CD4-positive, alpha-beta T cell (primary cell): ENCODE measurements at places on chromosomes 11 and 22.

DNA sequence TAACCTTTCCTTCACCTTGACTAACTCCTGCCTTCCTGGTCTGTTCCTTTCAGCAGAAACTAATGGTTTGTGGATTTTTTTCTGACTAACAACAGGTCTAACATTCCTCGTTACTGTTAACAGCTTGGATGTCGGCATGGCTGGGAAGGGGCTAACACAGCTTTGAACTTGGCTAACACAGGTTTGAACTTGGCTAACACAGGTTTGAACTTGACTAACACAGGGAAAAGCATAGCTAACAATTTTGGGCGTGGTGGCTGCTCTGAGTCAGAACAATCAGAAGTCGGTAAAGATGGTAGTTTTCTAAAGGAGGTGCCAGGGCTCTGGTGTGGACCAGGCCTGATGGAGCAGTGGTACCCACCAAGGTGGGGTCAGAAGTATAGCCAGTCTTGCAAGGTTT lies 16.1 kb downstream of the MIAT start:
- no peak for DNase-seq

- DNase-seq = peak; percentile 96
Observed at GRCh38 chr11:64304316-64305072, 830 bp upstream of the ESRRA start.

GRCh38 chr11:119691701-119692539 lies 37.1 kb downstream of the NECTIN1 start:
- DNase-seq = no peak

DNA sequence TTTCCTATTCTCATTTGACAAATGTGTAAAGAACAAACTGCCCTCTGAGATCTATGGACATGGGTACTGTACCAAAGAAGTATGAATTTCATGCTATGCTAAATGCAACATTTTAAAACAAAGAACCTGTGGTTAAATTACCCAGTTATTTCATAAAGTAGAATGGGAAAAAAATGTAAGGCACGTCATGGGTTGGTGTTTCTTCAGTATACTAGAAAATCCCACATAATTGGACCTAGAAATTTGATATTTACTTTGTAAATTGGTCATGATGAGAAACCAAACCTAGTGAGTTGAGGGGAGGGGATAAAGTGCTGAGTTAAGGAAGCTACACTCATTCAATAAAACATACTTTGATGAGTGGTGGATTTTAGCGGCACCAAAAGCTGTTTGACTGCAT lies 104.1 kb downstream of the ALX4 start:
- no peak for DNase-seq

DNA sequence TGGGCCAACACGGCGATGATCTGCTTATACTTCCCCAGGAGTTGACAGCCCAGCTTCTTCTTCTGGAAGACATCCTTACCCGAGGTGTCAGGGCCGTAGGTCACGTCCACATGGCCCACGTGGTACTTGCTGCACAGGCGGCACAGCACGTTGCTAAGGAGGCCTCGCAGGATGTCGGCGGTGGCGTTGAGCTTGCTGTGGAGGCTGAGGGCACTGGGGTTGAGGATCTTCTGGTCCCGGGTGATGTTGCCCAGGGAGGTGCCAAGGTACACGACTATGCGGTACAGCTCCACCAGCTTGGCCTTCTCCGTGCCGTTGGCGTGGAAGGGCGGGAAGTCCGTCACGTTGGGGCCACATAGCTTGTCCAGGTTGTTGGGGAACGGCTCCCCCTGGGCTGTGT lies 2.9 kb downstream of the LIF start:
- DNase-seq = no peak

DNA sequence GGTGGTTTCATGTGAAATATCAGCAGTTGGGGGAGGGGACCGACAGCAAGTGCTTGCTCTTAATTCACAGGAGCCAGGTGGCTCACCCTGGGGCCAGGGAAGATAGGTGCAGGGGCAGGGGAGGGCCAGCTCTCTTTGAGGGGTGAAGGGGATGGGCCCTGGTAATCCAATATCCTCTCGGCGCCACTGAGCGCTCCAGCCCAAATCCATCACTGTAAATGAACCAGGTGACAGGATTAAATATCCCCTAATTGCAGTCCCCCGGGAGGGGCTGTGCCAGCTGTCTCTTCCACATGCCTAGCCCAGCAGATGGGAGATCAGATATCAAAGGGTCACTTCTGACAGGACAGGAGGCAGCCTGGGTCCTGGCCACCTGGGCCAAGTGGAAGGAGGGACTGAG lies 531.8 kb upstream of the CADM1 start:
- DNase-seq = no peak

DNA sequence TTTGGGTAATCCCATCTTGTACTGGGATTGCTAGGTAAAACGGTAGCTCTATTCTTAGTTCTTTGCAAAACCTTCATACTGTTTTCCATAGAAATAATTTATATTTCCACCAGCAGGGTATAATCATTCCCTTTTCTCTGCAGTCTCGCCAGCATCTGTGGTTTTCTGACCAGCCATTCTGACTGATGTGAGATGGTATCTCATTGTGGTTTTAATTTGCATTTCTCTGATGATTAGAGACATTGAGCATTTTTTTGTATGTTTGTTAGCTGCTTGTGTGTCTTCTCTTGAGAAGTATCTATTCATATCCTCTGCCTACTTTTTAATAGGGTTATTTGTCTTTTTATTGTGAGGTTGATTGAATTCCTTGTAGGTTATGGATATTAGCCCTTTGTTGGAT lies 220.9 kb downstream of the PGR start:
- DNase-seq = no peak

- DNase-seq = no peak
Observed at GRCh38 chr11:37916331-37916730, 1318.3 kb upstream of the RAG2 start.

DNA sequence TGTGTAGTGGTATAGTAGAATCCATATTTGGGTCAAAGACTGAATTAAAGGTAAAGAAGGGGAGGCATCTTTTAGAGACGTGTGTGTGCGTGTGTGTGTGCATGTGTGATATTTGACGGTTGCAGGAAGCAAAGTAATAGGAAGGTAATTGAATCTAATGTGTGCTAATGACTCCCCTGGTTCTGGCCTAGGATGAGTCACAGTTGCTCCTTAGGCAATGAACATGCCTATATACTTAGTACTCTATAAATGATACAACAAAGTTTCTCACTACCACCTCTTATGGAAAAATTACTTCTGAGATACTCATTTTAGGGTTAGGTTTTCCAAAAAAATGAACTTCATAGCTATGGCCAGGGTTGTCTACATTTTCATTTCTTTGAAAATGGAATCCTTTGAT lies 409.6 kb downstream of the GUCY1A2 start:
- no peak for DNase-seq

DNA sequence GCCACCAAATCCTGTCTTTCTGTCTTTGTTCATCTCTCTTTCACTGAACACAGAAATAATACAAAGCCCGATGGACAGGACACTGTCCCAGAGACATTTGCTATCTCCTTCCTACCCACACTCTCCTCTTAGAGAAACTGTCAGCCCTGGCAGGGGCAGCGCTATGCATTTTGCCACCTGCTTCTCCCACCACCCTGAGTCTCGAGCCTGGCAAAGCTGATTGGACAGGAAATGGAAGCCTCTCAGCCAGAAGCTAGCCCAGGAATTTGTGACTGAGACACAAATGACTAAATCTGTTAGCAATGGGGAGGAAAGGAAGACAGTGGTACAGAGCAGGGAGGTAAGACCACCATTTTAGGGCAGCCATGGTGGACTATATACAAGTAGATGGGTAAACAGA lies 14.9 kb upstream of the GALNT18 start:
- DNase-seq = no peak

- no peak for DNase-seq
Observed at GRCh38 chr11:15896530-15896929, 459.8 kb downstream of the SOX6 start.

- DNase-seq = peak; percentile 55
Observed at GRCh38 chr11:120335908-120336640, at the start of gene ARHGEF12. TSS of gene ARHGEF12 (plus strand) at chr11:120336413. CDS start at chr11:120337244, 831 bp downstream.

- no peak for DNase-seq
Observed at GRCh38 chr11:31822927-31823643, 12.0 kb upstream of the PAX6 start.

DNA sequence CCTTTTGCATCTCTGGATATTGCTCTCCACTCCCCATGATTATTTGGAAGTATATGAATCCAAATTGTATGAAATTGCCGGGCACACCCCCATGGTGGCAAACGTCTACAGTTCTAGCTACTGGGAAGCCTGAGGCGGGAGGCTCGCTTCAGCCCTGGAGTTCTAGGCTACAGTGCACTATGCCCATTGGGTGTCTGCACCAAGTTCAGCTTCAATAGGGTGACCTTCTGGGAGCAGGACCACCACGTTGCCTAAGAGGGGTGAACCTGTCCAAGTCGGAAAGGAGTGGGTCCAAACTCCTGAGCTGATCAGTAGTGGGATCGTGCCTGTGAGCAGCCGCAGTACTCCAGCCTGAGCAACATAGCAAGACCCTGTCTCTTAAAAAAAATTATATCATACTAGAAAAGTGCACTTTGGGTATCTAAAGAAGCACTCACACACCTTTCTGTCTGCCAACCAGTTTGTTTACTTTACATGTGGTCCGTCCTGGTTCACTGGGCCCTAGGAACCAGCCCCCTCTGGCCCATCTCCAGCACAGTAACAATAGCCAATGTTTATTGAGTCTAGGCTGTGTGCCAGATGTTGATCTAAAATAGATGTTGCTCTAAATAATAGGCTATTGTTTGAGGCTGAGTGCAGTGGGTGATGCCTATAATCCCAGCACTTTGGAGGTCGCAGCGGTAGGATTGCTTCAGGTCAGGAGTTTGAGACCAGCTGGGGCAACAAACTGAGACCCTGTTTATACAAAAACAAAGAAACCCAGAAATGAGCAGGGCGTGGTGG lies 16.4 kb upstream of the KAT5 start:
- no peak for DNase-seq

DNA sequence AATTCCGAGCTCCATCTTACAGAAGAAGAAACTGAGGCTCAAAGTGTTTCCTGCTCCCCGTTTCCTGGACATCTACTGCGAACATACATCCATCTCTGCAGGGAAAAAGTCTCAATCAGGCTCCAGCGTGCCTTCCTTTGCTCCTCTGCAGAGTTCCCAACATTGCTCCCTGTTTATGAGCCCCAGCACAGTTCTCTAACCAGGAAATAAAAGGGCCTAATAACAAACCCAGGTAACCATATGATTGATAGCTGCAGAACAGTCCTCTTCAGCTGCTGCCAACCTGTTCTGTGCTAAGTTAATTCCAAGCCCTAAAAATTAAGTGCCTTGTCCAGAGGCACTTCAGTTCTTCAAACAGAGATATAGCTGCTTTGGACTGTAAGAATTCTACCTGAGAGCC lies 104.9 kb upstream of the ASPHD2 start:
- no peak for DNase-seq

GRCh38 chr11:13064593-13064992 lies 55.5 kb downstream of the RASSF10 start:
- no peak for DNase-seq

- DNase-seq = no peak
Observed at GRCh38 chr11:132373405-132374143, 1003.2 kb downstream of the NTM start.

- DNase-seq = no peak
Observed at GRCh38 chr11:12769834-12770345, 95.7 kb downstream of the TEAD1 start.

DNA sequence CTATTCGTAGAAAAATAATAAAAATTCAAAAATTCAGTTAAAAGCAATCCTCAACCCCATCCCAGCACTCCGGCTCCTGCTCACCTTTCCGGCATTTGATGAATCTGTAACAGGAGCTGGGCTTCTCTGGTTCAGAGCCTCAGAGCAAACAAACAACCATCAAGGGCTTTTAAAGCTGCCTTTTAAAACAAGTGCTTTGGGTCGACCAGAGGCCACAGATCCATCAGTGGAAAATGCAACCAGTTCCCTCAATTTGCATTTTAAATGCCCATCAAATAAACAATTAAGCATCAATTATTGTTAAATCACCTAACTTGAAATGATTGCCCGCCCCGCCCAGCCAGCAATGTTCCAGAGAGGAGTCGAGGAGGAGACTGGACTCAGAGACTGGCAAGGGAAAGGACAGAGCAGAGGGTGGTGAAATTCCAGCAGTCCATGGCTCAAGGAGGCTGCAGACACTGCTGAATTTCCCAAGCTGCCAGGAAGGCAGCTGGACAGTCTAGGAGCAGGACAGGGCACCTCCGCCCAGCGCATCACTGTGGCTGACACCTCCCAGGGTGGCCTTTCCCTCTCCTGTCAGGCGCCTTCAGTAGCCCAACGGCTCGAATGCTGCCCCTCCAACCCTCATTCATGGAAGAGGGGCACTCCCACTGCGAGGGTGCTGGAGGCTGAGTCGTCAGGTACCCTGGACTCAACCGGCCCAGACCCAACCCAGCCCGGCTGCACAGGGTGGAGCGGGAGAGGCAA lies 7.5 kb downstream of the FXYD6 start:
- DNase-seq = no peak
